ENCODE measurements at places on chromosomes 1 and 21.

- DNase-seq = no peak
Observed at GRCh38 chr1:233897325-233898162, 6.9 kb upstream of the SLC35F3 start.

- DNase-seq = no peak
Observed at GRCh38 chr1:215899901-215900300, 332.8 kb downstream of the KCTD3 start.

GRCh38 chr21:16072221-16072620 lies 342.4 kb downstream of the USP25 start:
- DNase-seq = no peak

- DNase-seq = no peak
Observed at GRCh38 chr1:98068016-98068415, 147.2 kb upstream of the DPYD start.
